Glutamatergic neuron (in vitro differentiated cells): ENCODE measurements at places on chromosomes 12 and 14. TPM values are rescaled to one million over a fixed set of nuclear protein-coding genes. Genes with fewer than 3 reads are reported as not detected.
A peak's percentile ranks its signal among the peaks of the same experiment; 100 is the strongest.

- peak overlapping the region; percentile 94 for H3K4me3 ChIP-seq
- no peaks in the 10 kb centered on the region for H3K36me3 ChIP-seq
- no peak for DNase-seq
- H3K4me1 ChIP-seq, result peaks cover 18% of the 10 kb centered on the region
- H3K27me3 ChIP-seq, result peaks cover 10% of the 10 kb centered on the region
Measured at GRCh38 chr12:68612202-68612601, 1.5 kb downstream of the RAP1B start.

DNA sequence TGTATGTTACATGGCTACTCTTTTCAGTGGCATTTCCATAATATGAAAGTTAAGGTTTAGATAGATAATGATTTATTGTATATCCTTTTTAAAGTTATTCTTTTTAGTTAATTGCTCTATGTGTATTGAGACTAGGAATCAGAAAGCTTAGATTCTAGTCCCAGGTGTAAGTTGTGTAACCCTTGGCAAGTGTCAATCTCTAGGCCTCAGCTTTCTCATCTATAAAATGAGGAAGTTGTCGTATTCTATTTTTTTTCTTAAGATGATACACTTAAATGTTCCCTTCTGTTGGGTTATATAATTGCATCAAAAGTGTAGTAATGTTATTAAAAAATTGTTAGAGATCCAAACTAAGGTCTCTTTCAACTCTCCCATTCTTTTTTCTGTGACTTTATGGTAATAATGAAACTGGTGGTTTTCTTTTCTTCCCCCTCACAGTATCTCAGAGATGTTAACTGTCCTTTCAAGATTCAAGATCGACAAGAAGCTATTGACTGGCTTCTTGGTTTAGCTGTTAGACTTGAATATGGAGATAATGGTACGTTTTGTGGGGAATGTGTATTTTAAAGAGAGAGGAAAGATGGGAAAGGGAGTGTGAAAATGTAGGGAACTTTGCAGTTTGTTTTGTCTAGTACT lies 4.1 kb downstream of the RTRAF start:
- H3K27me3 ChIP-seq, result peaks cover 3% of the 10 kb centered on the region
- no peak for DNase-seq
- H3K36me3 ChIP-seq, result no peaks in the 10 kb centered on the region
- peak overlapping the region; percentile 20 for H3K4me3 ChIP-seq
- H3K27ac ChIP-seq, result no peak overlapping the region
- peaks cover 7% of the 10 kb centered on the region for H3K4me1 ChIP-seq

The LRTM2 gene
- total RNA-seq, result 14.6 TPM

DNA sequence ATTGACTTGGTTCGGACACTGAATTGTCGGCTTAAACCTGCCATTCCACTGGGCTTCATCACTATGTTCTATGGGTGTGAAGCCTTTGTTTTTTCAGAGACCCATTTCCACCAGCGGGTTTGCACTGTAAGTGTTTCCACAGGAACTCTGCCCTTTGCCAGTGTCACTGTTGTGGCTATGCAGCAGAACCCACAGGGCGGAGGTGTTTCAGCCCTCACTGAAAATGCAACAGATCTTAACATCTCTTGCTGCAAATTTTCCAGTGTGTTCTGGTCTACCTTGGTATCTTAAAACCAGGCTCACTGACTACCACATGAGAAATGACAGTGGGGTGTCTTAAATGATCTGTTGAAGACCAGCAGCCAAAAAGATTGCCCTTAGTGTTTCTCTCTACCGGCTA lies 21.1 kb downstream of the PRKCH start:
- peaks cover 4% of the 10 kb centered on the region for H3K36me3 ChIP-seq
- no peak for DNase-seq
- H3K4me1 ChIP-seq, result no peaks in the 10 kb centered on the region

DNA sequence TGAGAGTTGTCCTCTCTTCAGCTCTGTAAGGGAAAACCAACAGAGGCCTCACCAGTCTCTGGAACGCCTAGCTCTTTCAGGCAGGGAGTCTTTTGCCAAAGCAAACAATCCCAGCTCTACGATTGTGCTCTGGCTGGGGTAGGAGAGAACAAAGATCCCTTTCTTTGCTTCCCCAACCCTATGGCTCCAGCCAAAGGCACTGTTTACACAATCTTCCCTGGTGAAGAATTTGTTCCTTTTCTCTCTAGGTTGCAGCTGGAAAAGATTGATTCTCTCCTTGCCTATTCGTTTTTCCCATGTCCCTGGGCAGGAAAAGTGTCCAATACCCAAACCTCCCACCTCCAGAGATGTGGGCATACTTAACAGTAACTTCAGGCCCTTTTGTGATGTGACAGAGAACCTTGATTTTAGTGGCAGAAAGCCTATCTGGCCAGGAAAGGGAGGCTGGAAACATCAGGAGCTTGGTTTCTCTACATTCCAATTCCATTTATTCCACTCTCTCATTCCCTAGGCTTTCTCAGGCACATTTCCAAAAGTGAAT lies 16.8 kb downstream of the ATP5MC2 start:
- H3K27ac ChIP-seq, result no peak overlapping the region
- DNase-seq, result no peak
- H3K4me1 ChIP-seq, result peaks cover 5% of the 10 kb centered on the region
- peaks cover 6% of the 10 kb centered on the region for H3K27me3 ChIP-seq
- peaks cover 5% of the 10 kb centered on the region for H3K36me3 ChIP-seq
- no peak overlapping the region for H3K4me3 ChIP-seq

GRCh38 chr12:116708826-116709756 lies 28.8 kb downstream of the SPRING1 start:
- H3K27me3 ChIP-seq, result peaks cover 6% of the 10 kb centered on the region
- H3K4me1 ChIP-seq, result peaks cover 44% of the 10 kb centered on the region
- H3K27ac ChIP-seq, result no peak overlapping the region

DNA sequence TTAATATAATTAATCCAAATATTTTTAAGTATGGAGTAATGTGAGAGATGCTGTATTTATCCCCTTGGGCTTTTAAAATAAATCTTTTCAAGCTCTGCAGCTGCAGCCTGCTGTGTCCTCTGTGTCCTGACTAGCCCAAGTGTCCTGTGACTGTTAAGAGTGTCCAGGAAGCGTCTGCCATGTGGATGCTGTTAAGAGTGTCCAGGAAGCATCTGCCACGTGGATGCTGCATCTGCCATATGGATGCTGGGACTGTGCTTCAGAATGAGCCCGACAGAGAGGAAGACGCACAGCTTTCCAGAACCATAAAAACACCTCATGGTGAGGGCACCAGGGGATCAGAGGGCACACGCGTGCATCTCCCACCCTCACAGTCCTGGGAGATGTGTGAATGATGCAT lies 307.2 kb downstream of the ADGRD1 start:
- peak overlapping the region; percentile 74 for H3K27ac ChIP-seq
- H3K36me3 ChIP-seq, result no peaks in the 10 kb centered on the region
- peaks cover 23% of the 10 kb centered on the region for H3K4me1 ChIP-seq
- peak; percentile 48 for DNase-seq

DNA sequence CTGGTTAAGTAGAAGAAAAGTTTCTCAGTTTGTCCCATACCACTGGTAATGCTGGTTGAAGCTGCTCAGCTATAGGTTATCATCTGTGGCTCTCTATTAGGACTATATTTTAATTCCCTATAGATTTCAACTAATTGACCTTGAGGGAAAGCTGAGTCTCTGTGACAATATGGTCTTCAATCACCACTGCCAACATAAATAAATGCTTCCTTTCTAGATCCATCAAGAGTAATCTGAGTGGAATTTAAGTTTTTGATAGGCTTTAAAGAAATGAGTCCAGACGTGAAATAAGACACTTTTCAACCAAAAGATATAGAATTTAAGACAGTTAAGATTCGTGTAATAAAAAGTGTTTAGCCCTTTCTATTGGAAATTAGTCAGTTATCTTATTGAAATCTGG lies 63.5 kb upstream of the MYF6 start:
- no peaks in the 10 kb centered on the region for H3K4me1 ChIP-seq
- H3K27ac ChIP-seq, result no peak overlapping the region
- H3K36me3 ChIP-seq, result no peaks in the 10 kb centered on the region
- H3K27me3 ChIP-seq, result no peaks in the 10 kb centered on the region
- DNase-seq, result no peak

DNA sequence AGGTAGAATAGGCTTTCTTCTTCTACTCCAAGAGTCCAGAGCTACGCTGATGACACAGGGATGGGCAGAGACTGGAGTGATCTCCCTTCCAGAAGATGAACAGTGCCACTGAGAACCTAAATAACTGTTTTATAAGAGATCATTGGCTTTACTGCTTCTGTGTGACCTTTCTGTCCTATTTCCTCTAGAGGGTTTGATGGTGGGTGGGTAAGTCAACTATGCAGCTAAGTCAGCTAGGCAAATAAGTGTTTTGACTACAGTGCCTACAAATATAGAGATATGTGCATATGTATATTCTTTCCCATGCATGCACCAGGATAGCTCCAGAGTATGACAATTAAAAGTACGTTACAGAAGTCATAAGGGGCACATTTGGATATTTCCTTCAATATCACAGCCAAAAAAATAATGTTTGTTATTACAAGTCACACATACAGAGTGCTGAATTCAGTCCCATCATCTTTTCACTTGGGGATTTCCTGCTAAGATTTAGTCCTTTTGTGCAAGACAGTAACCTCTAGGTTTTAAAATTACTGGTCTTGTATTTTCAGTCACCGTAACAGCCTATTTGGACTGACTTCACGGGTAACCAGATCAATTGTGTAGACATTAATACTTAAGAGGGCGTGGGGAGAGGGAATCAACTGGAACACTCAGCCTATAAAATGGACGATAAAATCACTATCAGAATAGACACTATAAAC lies 412.6 kb upstream of the SOX5 start:
- H3K4me3 ChIP-seq, result no peak overlapping the region
- no peaks in the 10 kb centered on the region for H3K36me3 ChIP-seq
- no peaks in the 10 kb centered on the region for H3K27me3 ChIP-seq
- H3K27ac ChIP-seq, result no peak overlapping the region
- H3K4me1 ChIP-seq, result no peaks in the 10 kb centered on the region
- no peak for DNase-seq

The POTEM gene
- not detected for total RNA-seq

DNA sequence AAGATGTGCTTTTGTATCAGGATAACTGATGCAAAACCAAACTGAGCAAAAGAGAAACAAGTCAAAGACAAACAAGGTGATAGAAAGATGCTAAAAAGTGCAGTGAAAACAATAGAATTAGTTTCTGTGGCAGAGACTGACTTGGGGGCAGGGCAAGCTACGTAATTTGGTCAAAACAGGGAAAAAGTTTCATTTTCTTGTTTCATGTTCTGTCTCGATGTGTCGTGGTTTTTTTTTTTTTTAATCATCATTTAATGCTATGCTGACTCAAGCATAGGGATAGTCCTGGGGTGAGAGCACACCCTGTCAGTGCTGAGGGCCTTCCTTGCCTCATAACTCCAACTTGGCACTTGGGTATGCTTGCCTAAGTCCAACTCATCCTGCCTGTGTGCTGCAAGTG lies 144.1 kb upstream of the PTPRQ start:
- no peak overlapping the region for H3K4me3 ChIP-seq
- DNase-seq, result no peak
- no peaks in the 10 kb centered on the region for H3K27me3 ChIP-seq
- no peaks in the 10 kb centered on the region for H3K4me1 ChIP-seq
- H3K36me3 ChIP-seq, result no peaks in the 10 kb centered on the region

- H3K36me3 ChIP-seq, result no peaks in the 10 kb centered on the region
- no peak overlapping the region for H3K27ac ChIP-seq
- peaks cover 2% of the 10 kb centered on the region for H3K4me1 ChIP-seq
- no peak overlapping the region for H3K4me3 ChIP-seq
Measured at GRCh38 chr14:94689218-94689984, 77.2 kb downstream of the SERPINA3 start.

DNA sequence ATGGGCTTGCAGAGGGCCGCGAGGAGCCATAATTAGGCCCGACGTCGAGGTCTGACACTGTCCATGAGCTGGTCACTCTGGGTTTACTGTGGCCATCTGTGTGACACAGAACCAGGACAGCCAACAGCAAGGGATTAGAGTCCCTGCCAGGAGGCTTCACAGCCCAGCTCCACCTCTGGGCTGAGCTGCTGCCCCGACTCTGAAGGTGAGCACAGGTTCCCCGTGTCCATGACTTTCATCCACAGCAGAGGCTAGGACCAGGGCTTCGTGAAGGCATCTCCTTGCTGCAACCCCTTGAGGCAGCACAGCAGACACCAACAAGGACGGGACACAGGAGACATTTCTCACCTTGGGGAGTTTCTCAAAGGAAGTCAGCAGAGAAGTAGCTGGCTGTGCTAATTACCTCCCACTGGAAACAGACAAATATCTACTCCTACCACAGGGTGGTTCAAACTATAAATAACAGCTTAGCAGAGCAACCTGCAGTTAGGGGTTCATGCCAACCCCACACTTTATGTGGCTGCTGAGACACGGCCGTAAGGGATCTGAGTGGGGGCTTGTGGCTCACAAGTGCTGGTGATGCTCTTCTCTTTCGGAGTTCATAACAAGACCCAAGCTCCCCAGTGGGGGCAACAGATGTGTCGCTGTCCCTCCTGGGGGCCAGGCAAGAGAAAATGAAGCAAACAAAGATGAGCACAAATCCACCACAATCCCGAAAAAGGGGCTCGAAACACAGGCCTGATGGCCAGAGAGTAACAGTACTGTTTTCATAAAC lies 29.2 kb downstream of the ZFYVE21 start:
- H3K36me3 ChIP-seq, result no peaks in the 10 kb centered on the region
- no peak for DNase-seq
- no peak overlapping the region for H3K27ac ChIP-seq
- peaks cover 20% of the 10 kb centered on the region for H3K4me1 ChIP-seq

DNA sequence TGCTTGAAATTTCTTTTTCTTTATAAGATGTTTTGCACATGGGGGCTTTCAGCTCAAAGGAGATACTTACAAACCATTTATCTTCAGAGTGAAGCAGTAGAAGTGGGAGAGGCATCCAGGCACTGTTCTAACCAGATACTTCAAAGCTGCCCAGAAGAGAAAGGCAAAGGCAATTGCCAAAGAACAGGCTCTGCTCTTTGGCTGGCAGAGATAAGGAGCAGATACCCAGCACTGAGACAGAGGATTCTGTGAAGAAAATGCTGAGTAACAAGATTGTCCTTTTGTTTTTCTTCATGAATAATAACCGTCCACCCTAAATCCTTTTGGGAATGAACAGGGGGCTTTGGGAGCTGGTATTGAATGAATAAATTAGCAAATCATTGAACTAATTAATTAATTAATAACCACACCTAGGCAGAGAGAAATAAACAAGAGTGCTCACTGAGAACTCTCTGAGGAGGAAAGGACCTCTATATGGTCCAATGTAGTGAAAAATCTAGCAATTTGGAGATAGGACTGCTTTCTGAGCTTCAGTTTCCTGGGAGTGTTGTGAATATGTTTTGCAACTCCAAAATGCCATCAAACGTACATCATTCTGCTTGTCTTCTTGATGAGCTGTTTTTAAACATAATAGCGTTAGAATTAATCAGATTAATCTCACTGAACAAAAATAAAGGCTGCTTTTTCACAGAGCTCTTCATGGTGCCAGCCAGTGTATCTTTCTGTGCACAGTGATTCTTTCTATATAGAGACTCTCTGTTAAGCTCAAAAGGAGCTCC lies 192.8 kb upstream of the AMIGO2 start:
- no peaks in the 10 kb centered on the region for H3K36me3 ChIP-seq
- no peaks in the 10 kb centered on the region for H3K4me1 ChIP-seq
- peaks cover 6% of the 10 kb centered on the region for H3K27me3 ChIP-seq

- peaks cover 2% of the 10 kb centered on the region for H3K27me3 ChIP-seq
- H3K4me1 ChIP-seq, result no peaks in the 10 kb centered on the region
- H3K4me3 ChIP-seq, result no peak overlapping the region
- DNase-seq, result no peak
- no peak overlapping the region for H3K27ac ChIP-seq
Measured at GRCh38 chr14:55540847-55541773, 38.9 kb upstream of the KTN1 start.

GRCh38 chr12:57766464-57767304 lies at the start of gene CYP27B1:
Gene CYP27B1, minus strand, starts transcription at chr12:57767078. Its CDS starts 37 bp downstream, at chr12:57767041.
- H3K4me1 ChIP-seq, result peaks cover 8% of the 10 kb centered on the region
- peak within 1 kb of the TSS; percentile 59 for H3K4me3 ChIP-seq
- no peak within 1 kb of the TSS for H3K27ac ChIP-seq

The CMA1 gene
- total RNA-seq, result not detected

- no peaks in the 10 kb centered on the region for H3K36me3 ChIP-seq
- no peak for DNase-seq
- no peak overlapping the region for H3K27ac ChIP-seq
- no peak overlapping the region for H3K4me3 ChIP-seq
Measured at GRCh38 chr12:53983568-53983949, 1.4 kb upstream of the HOXC10 start.
